Mammary epithelial cell (primary cell): ENCODE measurements at places on chromosomes 2 and 18. TPM values are rescaled to one million over a fixed set of nuclear protein-coding genes. Genes with fewer than 3 reads are reported as not detected.

GRCh38 chr2:217951091-217951490 is 51.7 kb downstream of the TNS1 start:
- no peak for DNase-seq

GRCh38 chr2:238023608-238024007 is 37.2 kb upstream of the SCLY start:
- no peak for DNase-seq

The C2orf15 gene
- 0.59 and 1.1 TPM in 2 replicates for total RNA-seq

The UGT1A10 gene
- total RNA-seq: not detected

The ZRANB3 gene
- total RNA-seq: 12.1 and 15.1 TPM in 2 replicates
